ENCODE measurements at places on chromosomes 6 and 20. TPM values are rescaled to one million over a fixed set of nuclear protein-coding genes. Genes with fewer than 3 reads are reported as not detected.

WFDC2 gene
- total RNA-seq = 8.1 TPM

DNA sequence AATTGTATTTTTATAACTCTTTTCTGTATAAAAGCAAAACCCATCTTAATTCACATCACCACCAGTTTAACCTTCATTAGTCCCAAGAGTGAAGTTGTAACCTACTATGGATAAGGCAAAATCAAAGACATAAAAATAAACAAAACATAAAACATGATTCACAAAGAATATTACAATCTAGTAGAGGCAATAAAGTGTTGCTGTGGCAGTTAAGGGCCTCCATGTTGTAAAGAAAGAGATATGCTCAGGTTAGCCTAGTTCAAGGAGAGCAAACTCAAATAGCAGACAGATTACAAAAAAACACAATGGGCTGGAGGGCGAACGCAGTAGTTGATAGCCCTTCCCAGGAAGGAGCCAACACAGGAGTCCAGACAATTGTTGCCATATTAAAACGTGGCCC lies 13.4 kb downstream of the LGSN start:
- DNase-seq = no peak

- DNase-seq = peak; percentile 15
Measured at GRCh38 chr6:149545258-149545753, 537 bp downstream of the PPIL4 start.

DNA sequence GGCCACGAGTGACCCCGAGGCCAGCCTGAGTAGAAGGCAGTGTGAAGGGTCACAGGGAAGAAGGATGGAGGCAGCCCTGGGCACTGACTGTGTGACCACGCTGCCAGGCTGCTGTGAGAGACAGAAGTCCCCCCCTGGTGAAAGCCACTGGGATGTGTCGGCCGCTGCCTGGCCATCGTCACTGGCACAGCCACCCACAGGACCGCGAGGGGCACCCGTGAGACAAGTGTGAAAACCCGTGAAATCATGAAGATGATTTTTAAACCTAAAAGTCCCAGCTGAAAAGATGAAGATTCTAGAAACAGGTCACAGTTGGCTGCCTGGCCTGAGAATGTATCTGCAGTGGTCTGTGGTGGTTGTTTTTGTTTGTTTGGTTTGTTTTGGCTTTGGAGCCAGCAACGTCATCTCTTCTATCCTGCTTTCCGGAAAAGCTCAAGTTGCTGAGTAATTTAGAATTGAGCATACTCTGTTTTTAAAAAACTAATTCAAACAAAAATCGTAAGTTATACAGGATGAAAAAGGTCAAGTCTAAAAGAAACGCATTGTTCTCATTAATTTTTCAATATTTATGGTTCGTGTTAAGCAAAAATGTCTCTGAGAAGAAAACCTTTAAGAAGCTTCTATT lies 94.7 kb downstream of the HUS1B start:
- no peak for DNase-seq

- no peak for DNase-seq
Measured at GRCh38 chr6:47512872-47513271, 35.3 kb downstream of the CD2AP start.

COX4I2 gene
- 5.4 TPM for total RNA-seq

DNA sequence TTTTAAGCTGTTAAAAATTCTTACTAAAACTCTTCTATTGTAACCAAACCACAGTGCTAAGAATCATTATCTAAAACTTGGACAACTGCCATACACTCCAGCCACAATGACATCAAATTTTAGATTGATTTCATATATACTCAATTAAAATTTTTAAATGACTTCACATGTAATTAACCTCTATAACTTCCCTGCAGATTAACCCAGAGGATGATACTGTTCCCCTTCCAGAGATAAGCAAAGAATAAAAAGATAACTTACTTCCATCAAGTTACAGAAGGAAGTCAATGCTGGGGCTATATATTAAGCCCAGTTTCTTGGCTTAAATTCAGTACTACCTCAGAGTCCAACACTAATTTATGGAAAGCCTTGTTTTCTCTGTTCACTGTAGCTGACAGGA lies 71.3 kb downstream of the ARHGAP18 start:
- DNase-seq = no peak

DNA sequence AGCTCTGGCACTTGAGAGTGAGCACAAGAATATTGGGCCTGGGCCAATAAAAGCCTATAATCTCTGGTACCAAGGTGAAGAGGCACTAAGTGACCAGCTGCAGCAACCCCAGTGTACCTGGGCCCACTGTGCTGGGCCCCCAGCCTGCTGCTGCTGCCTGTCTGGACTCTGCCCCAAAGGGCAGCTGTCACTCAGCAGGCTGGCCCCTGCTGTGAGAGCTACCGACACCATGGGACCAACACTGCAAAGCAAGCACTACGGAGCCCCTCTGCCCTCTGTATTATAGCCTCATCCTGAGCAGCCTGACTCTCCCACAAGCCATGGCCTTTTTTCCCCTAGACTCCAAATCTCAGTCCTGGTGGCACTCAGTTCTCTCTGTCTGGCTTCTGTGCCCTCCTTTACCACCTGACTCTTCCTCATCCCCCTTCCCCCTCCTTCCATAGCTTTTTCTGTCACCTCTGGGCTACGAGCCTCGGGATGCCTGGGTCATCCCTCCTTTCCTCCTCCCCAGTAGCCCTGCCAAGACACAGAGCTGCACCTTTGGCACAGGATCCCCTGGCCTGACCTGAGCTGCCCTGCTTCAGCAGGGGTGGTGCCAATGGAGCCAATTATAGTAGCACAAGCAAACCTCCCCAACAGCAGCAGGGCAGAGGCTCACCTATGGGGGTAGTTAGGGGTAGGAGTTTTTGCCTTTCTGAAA lies 14.2 kb downstream of the RRP36 start:
- DNase-seq = no peak

GRCh38 chr6:79984261-79984660 lies 20.2 kb upstream of the TTK start:
- DNase-seq = no peak

- DNase-seq = no peak
Measured at GRCh38 chr6:132041706-132042105, 90.5 kb upstream of the CCN2 start.

DNA sequence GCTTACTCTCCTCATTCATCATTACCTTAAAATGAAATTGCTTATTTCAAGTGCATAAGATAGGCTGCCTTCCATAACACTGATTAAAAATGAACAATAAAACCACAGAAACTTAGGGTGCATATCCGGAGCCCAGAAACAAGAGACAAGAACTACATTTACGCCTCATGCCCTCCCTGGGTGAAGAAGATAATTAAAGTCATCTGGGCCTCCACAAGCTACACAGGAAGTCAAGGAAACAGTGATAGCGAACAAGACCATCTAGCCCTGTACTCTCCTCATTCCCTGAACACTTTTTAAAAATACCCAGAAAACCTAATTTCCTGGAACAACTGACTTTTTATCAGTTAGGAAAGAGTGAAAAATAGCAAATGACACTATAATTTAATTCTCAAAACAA lies 6.3 kb downstream of the SOD2 start:
- no peak for DNase-seq

DNA sequence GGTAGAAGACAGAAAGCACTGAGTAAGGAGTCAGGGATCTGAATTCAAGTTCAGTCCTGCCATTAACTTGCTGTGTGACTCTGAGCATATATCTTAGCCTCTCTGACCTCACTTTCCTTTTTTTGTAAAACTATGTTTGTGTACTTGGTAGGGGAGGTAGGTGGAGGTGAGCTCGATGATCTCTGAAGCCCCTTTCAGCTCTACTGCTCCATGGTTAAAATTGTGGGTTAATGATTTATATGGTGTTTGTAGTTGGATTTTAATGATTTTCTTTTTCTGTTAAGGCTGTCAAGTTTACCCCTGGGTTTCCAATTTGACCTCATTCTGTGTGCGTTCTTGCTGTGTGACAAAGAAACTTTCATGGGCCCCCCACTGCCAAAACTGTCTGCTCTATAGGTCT lies 124.1 kb downstream of the CD164 start:
- no peak for DNase-seq

MCCD1 gene
- total RNA-seq = not detected

GRCh38 chr6:86969573-86969972 lies 32.2 kb downstream of the HTR1E start:
- DNase-seq = no peak

DNA sequence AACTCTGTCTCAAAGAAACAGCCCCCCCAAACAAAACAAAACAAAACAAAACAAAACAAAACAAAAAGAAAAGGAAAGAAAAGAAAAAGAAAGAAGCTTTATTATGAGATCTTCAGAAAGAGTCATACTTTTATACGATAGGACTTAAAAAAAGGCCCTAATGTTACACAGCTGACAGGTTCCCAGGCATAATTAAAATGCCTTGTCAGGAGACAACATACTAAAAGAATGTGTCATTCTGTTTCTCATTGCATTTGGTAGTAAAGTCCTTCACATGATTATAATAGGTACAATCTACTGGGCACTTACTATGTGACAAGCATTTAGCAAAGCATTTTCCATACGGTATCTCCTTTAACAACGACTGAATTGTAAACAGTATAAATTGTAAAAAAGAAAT lies 36.4 kb upstream of the RPN2 start:
- no peak for DNase-seq

DNA sequence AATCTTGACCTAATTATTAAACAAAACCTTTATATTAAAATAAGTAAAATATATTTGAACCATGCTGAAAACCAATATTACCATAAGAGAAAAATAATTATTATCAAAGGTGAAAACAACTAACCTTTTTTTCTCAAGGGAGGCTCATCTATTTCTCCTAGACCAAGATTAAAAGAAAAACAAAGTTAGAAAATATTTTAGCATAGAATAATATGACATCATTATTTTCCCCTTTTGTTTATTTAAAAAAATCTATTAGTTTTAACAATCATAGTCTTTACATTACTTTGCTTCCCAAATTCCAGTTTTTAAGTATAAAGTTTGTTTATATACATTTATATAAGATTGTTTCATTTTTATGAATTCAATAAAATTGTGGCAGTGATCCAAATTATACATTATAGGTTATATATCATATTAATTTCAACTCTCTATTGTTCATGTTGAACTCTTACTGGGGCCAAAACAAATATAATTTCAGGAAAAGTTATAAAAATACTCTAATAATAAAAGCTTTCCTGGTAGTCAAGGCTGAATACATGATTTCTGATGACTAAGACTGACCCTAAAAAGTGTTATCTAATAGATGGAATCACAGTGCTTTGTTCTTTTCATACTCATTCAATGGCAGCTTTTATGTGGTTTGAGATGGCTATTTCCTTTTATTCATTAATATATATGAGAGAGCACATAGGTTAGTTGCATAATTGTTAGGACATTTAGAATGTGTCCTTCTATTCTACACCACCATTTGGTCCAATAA lies 89.4 kb downstream of the TRDN start:
- DNase-seq = no peak
